Breast epithelium (tissue), 4 donors: ENCODE measurements at places on chromosomes 6 and 20.

GRCh38 chr6:37123957-37124729, 45.8 kb upstream of the PIM1 start:
- DNase-seq: no peak

DNA sequence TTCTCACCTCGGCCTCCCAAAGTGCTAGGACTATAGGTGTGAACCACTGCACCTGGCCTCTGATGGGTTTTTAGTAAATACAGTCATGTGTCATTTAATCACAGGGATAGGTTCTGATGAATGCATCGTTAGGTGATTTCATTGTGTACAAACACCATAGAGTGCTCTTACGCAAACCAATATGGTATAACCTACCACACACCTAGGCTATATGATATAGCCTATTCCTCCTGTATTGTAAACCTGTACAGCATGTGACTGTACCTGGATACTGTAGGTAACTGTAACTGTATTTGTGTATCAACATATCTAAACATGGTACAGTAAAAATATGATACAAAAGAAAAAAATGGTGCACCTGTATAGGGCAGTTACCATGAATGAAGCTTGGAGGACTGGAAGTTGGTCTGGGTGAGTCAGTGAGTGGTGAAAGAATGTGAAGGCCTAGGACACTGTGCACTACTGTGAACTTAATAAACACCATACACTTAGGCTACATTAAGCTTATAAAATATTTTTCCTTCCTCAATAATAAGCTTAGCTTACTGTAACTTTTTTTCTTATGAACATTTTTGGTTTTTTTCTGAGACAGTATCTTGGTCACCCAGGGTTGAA, 10.0 kb downstream of the BICRAL start:
- DNase-seq: no peak

GRCh38 chr6:150382171-150382570, 13.4 kb downstream of the IYD start:
- no peak for DNase-seq

DNA sequence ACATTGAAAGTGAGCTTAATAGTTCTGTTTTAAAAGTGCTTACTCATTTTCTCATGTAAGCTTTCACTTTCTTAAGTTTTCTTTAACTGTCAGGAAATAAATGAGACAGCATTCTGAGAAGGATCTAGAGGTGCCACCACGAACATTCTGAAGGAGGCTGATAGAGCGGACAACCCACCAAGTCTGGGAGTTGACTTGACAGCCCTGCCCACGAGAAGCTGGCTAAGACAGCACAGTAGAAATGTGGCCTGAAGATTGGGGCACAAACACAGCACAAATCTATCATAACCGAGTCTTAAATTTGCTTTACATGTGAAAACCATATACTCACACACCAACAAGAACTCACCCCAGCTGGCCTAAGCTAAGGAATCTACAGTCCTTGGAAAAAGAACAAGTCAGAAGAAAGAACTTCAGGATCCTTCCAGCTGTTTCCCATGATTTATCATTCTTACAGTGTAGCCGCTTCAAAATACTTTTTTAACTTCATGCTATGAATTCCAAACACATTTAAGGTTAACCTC, 144.2 kb upstream of the TNFAIP3 start:
- no peak for DNase-seq

- no peak for DNase-seq
Measured at GRCh38 chr6:114364301-114364700, 21.5 kb upstream of the HS3ST5 start.

- DNase-seq: no peak
Measured at GRCh38 chr6:108105571-108105970, 31.0 kb upstream of the OSTM1 start.

DNA sequence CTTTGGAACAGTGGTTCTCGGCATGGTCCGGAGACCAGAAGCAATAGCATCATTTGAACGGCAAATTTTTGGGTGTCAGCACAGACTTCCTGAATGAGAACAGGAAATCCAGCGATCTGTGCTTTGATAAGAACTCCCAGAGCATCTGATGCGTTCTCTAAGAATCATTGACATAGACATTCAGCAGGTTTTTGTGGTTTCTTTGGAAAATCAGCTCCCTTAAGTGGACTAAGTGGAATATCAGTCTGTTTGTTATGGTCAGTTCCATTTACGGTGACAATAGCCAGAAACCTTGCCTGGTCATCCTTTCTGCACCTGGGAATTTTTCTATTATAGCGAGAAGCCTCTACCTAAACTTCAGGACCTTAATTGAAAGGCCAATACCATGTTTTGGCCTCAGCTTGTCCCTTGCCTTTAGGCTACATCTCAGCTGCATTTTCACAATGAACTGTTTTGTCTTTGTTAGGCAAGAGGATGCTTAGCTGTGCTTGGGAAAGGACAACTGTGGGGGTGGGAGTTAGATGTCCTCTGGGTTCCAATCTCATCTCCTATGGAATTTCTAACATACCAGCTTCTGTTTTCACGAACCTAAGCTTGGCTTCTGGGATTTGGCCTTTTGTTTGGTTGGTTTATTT, 299.7 kb downstream of the CDKAL1 start:
- DNase-seq: peak; percentile 30

- no peak for DNase-seq
Measured at GRCh38 chr6:163415620-163416556, 1.4 kb downstream of the QKI start.

DNA sequence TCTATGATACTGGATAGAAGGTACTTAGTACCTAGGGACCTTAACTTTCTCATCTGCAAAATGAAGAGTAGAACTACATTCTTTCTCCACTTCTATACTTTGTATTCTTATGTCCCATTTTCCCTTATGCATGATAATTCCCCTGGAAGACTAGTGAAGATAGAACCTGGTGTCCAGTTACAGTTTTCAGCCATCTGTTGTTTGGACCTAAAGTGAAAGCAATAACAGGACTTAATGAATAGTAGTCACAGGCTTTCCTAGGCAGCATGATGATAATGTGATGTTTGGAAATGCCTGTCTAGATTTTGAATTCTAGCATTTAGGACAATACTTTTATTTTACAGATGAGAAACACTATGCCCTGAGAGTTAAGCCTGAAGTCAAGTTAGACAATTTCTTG, 153.8 kb downstream of the RIMS1 start:
- DNase-seq: no peak

- no peak for DNase-seq
Measured at GRCh38 chr6:32148289-32149091, 3.2 kb downstream of the PRRT1 start.

GRCh38 chr6:44094403-44095242, 32.6 kb downstream of the MRPL14 start:
- DNase-seq: no peak

GRCh38 chr6:119308991-119309657, 40.4 kb downstream of the MAN1A1 start:
- DNase-seq: no peak

- no peak for DNase-seq
Measured at GRCh38 chr6:712805-713204, 19.9 kb upstream of the EXOC2 start.

- DNase-seq: no peak
Measured at GRCh38 chr6:116568821-116569755, 2.2 kb upstream of the RWDD1 start.

DNA sequence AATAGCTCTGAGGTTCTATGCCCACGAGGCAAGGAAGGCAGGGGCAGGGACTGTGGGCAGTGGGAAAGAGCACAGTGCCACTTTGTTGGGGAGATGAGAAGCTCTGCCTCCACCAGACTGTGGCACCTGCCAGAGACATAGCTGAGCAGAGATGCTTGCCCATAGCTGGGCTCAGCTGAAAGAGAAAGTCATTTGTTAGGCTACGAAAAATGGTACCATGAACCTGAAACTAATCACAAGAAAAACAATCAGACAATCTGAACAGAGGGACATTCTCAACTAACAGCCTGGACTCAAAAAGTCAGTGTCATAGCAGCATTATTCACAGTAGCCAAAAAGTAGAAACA, 32.9 kb upstream of the TCP11 start:
- no peak for DNase-seq

DNA sequence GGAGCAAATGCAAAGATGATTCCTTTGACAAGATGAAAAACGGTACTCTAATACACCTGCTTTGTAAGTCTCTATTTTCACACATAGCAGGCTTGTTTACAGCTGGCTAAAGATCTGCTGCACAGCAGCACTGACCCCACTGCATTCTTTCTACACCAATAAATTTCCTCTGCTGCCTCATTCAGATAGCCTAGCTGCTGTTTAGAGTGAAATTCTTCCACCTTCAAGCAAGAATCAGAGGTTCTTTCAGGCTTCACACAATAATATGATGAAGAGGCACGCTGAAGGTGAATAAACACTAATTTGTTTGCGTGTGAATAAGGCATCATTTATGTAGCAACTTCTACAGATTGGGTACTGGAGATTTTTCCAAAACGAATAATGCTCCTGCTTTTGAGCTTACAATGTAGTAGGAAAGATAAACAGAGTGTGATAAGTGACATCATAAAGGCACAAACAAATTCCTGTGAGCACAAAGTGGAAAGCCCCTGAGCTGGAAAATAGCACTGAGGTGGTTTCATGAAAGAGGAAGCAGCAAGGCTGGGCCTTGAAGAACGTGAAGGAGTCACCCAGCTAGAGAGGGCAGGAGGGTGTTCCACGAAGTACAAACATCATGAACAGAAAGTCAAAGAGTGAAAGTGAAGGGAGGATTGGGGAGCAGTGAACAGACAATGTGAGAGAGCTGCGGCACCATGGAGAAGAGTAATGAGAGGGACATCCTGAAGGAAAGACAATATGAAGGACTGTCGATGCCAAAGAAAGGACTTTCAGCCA, 543.4 kb downstream of the CD83 start:
- DNase-seq: no peak

- DNase-seq: no peak
Measured at GRCh38 chr6:111803371-111803770, 69.9 kb downstream of the FYN start.

DNA sequence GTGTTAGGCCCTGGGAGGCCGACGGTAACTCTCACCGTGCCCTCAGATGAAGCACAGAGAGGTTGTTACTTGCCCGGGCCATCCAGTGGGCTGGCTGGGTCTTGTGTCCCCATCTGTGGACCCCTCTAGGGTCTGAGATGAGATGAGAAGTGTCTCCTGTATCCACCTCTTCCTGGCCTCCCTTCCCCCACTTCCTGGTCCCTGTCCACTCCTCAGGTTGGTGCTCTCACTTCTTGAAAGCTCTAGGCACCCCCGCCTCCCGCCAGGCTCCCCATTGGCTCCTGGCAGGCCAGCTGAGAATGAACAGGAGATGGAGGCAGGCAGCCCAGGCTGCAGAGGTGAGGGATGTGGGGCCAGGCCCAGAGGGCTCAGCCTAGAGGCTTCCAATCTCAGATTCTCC, 1.5 kb downstream of the MMP24OS start:
- no peak for DNase-seq

GRCh38 chr6:170088582-170088955, 202.3 kb downstream of the DLL1 start:
- DNase-seq: peak; percentile 37

- DNase-seq: no peak
Measured at GRCh38 chr20:37697314-37697713, 3.5 kb downstream of the CTNNBL1 start.

GRCh38 chr6:169048865-169049205, 204.8 kb downstream of the THBS2 start:
- DNase-seq: no peak

DNA sequence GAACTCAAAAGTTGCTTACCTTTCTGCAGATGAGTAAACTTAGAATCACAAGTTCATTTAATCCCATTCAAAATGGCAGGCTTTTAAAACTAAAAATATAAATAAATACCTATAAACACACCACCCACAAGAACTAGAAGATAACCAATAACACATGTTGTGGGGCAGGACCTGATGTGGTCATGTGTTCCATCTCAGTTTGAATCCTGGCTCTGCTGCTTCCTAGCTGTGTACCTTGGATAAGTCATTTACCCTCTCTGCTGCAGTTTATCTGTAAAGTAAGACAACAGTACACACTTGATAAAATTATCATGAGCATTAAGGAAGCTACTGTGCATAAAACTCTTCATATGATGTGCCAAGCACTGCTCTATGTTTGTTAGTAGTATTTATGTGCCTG, 22.0 kb downstream of the TRIM27 start:
- DNase-seq: no peak

GRCh38 chr6:47168180-47168579, 126.0 kb upstream of the ADGRF1 start:
- no peak for DNase-seq

DNA sequence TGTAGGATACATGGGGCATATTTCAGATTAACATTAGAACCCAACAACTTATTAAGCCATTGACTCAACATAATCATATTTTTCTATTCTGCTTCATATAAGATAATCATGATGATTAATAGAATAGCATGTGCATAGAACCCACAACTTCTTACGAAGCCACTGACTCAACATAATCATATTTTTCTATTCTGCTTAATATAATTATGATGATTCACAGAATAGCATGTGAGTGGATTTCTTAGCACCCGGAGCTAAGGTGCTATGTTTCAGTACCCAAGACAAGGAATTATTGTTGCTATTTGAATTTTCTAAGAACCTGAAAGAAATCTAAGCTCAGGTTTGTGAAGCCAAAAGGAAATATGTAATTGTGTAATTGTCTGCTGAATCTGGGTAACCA, 96.8 kb downstream of the TENT5A start:
- DNase-seq: no peak

- DNase-seq: peak; percentile 67
Measured at GRCh38 chr6:6676910-6677441, 88.5 kb downstream of the LY86 start.

GRCh38 chr6:168016721-168017525, 19.5 kb downstream of the KIF25 start:
- no peak for DNase-seq

- DNase-seq: no peak
Measured at GRCh38 chr20:47429409-47429808, 72.3 kb upstream of the NCOA3 start.

DNA sequence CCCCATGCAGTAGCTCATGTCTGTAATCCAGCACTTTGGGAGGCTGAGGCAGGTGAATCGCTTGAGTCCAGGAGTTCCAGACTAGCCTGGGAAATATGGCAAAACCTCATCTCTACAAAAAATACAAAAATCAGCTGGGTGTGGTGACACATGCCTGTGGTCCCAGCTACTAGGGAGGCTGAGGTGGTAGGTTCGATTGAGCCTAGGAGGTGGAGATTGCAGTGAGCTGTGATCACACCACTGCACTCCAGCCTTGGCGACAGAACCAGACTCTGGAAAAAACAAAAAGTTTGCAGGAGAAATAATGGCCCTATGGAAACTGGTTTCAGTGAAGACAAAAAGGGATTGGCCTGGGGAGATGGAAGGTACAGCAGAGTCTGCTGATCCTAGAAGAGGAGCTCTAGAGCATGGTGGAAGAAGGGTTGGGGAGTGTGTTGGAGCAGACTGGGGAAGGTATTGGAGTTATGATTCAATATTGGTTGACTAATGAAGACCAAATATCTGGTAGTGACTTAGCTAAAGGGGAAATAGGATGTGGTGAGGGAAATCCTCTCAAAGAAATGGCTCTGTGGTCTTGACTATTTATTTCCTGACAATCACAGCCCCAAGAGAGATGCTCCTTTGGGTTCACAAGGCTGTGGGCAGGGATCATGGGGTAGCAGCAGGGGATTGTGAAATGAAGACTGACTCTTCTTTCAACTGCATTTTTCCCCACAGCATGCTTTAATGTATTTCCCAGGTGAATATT, 281.9 kb downstream of the UTRN start:
- DNase-seq: no peak

- DNase-seq: no peak
Measured at GRCh38 chr20:9185511-9185910, 116.6 kb downstream of the PLCB4 start.
